ENCODE measurements at places on chromosomes 4 and X.

- no peak for DNase-seq
These were observed 99.0 kb downstream of the FIP1L1 start for GRCh38 chr4:53476232-53477037.

GRCh38 chr4:187276736-187277408, 553.2 kb upstream of the FAT1 start:
- no peak for DNase-seq

DNA sequence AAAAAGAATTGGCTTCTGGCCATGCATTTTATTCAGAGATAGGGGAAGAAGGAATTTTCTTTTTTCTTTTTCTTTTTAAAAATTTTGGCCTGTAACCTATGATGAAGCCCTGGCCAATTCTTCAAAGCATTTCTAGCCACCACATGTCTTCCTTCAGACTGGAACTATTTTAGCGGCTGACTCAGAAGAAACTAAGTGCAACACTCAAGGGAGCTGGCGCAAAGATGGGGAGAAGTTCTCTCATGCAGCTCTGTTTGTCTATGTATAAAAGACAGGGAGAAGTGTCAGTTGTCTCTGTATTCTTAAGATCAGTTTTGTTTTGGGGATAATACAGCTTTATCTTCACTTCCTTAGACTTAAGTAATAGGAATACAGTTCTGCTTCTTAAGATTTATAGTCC, 46.1 kb downstream of the MBNL3 start:
- DNase-seq = no peak

DNA sequence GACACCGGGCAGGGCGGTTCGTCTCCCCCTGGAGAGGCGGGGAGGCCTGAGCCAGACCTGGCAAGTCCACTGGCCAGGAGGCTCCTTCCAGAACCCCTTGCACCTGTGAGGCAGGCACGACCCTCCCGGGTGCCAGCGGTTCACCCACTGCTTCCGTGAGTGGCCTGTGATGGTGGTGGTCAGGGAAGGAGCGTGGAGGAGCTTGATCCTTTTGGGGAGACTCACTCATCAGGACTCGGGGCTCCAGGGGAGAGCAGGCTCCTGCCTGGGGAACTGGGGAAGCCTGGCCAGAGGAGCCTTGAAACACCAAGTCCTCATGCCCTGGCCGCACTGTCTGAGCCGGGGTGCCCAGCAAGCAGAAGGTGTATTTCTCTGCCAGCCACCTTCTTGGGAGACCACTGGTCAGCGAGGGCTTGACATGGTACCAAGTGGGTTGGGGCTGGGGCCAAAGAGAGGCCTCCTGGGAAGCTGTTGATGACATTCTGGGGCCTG, 860 bp downstream of the FAM50A start:
- DNase-seq = no peak

- DNase-seq = no peak
These were observed 142.7 kb downstream of the RPA4 start for GRCh38 chrX:97026406-97026805.

DNA sequence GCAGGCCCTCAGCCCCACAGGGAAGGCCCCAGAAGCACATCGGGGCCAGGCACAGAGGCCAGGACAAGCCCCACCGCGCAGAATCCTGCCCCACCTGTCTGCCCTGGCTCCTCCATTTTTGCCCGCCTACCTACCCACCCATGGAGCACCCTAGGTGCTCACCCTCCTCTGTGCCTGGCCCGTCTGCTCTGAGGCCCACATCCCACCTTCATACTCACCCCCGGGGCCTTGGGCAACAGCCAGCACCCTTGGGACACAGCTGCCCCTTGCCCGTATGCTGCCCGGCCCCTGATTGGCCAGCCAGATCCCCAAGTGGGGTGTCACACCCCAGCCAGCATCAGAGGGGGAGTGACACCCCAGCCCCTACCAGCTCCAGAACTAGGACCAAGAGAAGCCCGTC, 10.8 kb upstream of the TREX2 start:
- no peak for DNase-seq
